Stimulated activated CD8-positive, alpha-beta memory T cell treated with anti-CD3 and anti-CD28 coated beads, Interleukin-4, amount 100 ng/mL, for 24 hours (primary cell): ENCODE measurements at places on chromosomes 5 and 9.

DNA sequence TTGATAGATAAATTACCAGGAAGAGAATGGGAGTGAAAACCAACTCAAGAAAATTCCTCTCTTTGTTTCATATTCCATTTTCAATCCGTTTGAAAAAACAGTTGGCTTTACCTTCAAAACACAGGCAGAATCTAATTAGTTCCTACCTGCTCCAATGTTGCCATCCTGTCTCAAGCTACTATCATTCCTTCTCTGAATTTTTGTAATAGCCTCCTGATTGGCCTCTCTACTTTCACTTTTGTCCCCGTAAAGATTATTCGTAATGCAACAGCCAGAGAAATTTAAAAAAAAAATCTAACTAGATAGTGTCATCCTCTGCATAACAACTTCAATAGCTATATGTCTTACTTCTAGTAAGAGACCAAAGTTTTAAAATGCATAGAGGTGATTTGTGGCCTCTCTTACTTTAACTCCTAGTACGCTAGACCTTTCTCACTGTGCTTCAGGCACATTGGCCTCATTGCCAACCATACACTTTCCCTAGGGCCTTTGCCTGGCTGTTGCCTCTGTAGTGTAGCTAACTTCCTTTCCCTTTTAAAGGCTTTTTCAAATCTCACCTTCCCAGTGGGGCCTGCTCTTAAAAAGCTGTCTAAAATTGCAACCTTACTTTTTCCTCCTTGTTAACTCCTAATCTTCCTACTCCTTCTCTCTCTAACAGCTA is 311.3 kb upstream of the GRIN3A start:
- DNase-seq, result no peak

- DNase-seq, result no peak
These were observed 78.9 kb upstream of the GABRP start for GRCh38 chr5:170704417-170705192.

GRCh38 chr5:14038341-14038959 is 94.0 kb upstream of the DNAH5 start:
- no peak for DNase-seq

- DNase-seq, result no peak
These were observed 76.7 kb downstream of the FAM170A start for GRCh38 chr5:119706049-119706448.

DNA sequence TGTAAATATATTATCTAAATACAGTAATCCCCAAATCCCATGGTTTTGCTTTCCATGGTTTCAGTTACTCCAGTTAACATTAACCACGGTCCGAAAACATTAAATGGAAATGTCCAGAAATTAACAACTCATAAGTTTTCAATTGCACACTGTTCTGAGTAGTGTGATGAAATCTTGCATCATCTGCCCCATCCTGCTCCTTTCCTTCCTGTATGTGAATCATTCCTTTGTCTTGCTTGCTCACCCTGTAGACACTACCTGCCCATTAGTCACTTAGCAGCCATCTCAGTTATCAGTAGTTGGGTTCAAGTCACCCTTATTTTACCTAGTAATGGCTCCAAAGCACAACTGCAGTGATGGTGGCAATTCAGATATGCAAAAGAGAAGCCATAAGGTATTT is 1568.5 kb upstream of the WWC1 start:
- no peak for DNase-seq
